ENCODE measurements at places on chromosomes 16 and 17. TPM values are rescaled to one million over a fixed set of nuclear protein-coding genes. Genes with fewer than 3 reads are reported as not detected.

The SYNGR3 gene
- polyA plus RNA-seq, result 2.2 TPM

The CTRB1 gene
- not detected for polyA plus RNA-seq

The RHBDL1 gene
- 2.8 TPM for polyA plus RNA-seq

The TNK1 gene
- polyA plus RNA-seq, result 2.1 TPM

The LRRC37A gene
- 1.5 TPM for polyA plus RNA-seq

The TCAP gene
- 0.14 TPM for polyA plus RNA-seq

The NPTX1 gene
- 0.38 TPM for polyA plus RNA-seq

The RND2 gene
- 0.13 TPM for polyA plus RNA-seq

The TERB1 gene
- polyA plus RNA-seq, result not detected

The TP53TG3F gene
- polyA plus RNA-seq, result not detected

The KRT222 gene
- not detected for polyA plus RNA-seq
